GOT3 (cell line): ENCODE measurements at places on chromosomes 3 and 15.

- no peak for DNase-seq
Observed at GRCh38 chr15:70602834-70603560, 160.4 kb downstream of the UACA start.

DNA sequence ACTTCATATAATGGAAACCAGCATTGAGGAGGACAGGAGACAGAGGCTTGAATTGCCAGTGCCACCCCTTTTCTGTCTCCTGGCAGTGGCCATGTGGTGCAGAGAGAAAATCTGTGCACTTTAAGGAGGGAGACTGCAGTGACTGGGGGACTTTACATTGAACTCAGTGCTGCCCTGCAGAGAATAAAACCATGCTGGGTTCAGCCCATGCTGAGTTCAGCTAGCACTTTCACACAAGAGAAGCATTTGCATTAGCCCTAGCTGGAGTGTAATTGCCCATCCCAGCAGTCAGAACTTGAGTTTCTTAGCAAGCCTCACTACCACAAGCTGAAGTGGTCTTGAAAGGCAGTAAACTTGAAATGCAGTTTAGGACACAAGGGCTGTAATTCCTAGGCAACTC, 677.5 kb downstream of the ZPLD1 start:
- DNase-seq, result no peak

GRCh38 chr3:13280811-13281506, 139.2 kb downstream of the NUP210 start:
- DNase-seq, result no peak

- no peak for DNase-seq
Observed at GRCh38 chr15:91484141-91484540, 369.4 kb upstream of the SLCO3A1 start.

- no peak for DNase-seq
Observed at GRCh38 chr3:183018421-183019192, 38.3 kb upstream of the DCUN1D1 start.

DNA sequence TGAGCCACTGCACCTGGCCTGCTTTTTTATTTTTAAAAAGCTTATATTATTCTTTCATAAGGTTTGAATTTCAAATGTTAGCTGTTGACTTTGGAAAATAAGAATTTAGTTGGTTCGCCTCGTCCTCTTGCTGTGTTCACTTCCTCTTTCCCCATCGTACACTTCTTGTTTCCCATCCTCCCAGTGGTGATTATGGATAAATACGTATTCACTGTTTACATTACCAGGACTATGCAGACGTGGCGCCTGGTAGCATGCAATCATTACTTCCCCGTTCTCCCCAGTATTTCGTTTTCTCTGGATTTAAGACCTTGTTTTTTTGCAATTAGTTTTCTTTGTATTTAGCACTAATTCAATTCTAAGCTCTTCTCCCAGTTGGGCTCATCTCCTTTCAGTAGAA, 70.1 kb downstream of the LMLN start:
- DNase-seq, result no peak

DNA sequence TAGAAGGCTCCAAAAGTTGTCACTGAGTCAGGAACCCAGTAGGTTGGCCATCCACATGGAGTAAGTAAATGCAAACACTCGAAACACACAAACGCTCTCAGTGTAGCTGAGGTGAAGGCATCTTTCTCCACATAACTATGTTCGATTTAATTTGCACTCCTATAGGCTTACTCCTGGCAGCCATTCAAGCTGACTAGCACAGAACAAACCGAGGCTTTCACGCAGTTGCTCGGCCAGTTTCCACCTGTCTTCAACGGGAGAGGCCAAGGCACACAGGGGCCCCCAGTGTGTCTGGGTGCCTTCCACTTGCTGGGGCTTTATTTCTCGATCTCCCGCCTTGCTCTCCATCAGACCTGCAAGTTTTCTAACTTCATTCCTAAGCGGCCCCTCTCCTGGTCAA, 18.9 kb downstream of the RGMA start:
- no peak for DNase-seq

DNA sequence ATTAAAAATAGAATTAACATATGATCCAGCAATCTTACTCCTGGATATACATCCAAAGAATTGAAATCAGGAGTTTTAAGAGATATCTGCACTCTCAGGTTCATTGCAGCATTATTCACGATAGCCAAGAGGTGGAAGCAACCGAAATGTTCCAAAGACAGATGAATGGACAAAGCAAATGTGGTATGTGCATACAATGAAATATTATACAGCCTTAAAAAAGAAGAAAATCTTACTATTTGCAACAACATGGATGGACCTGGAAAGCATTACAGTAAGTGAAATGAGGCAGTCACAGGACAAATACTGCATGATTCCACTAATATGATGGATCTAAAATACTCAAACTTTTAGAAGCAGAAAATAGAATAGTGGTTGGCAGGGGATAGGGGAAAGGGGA, 9.3 kb upstream of the TMEM158 start:
- no peak for DNase-seq

DNA sequence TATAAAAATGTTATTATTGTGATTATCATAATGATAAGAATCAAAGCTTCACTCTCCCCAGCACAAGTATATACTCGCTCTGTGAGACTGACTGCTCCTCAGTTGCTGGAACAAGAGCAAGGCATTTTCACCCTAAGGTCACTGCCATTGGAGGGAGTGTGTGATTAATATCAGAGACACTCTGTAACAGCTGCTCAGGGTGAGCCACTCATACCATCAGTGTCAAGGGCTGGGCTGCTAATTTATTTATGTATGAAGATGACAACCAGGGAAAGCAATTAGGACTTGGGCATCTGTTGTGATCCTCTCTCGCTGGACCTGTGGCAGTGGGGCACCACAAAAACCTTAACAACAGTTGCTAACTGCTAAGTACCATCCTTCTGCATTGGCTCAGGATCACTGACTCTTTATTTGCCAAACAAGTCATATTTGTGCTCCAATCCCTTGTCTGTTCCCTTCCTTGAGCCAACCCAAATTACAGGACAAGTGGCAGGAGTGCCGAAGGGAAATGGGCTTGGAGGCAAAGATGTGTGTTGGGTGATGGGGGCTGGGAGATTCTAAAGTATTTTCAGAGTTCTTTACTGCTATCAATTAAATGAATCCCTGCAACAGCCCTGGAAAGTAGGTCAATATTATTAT, 297.5 kb upstream of the STT3B start:
- DNase-seq, result no peak

- DNase-seq, result no peak
Observed at GRCh38 chr15:58952751-58953150, 19.3 kb upstream of the SLTM start.

DNA sequence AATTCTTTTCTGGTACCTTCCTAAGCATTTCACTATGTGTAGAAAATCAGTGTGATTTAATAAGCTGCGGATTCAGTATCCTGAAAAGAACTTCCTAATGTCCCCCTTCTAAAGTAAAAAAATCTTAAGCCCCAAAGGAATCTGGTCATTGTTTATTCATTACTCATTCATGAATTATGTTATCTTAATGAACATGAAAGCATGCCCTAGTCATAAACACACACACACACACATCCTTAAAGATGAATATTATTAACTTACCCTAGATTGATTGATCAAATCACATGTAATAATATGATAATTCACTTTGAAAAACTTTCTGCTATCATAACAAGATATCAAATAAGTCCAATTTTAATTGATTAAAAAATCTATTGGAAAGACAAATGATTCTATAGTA, 96.4 kb upstream of the BFSP2 start:
- no peak for DNase-seq

DNA sequence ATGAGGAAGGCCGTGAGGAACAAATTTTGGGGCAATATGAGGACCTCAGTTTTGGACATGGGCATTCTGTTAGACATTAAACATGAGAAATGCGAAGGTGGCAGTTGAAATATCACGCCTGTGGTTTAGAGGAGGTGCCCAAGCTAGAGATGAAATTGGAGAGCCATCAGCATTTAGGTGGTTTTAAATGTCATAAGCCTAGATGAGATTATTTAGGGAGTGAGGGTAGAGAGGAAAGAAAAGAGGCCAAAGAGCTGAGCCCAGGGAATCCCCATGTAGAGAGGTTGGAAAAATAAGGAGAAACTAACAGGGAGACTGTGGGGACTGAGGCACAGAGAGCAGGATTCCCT, 14.9 kb downstream of the RTP1 start:
- no peak for DNase-seq

DNA sequence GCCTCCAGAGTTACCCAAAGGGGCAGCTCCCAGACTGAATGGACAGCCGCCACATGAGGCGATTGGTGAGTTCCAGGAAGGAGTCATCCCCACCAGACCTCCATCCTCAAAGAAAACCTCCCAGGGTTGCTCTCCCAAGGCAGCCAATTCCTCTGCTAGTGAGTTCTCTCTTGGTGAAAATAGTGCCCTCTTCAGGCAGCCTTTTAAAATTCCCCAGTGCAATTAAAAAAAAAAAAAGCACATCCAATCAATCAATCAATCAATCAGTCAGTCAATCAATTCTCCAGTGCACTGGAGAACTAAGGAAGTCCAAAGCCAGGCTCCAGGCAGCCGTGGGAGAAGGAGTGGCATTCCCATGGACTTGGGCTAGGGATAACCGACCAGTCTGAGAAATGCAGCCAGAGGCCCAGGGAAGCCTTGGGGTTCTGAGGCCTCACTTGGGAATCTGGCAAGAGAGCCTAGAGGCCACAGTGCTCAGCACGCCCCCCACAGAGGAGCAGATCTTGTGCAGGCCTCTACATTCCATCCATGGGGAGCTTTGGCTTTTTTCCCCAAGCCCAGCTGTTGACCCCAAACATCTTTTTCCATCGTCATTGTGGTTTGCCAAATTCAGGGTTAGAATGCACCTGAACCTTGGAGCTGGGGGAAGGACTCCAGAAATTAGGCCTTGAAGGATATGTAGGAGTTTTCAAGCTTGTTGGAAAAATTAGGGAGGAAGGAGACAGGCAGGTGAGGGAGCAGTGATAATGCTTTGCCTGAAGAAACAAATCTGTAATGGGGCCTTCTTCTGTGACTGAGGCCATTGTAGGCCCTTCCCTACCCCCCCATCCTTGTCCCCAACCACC, 4.8 kb downstream of the PAQR5 start:
- no peak for DNase-seq

GRCh38 chr3:194032828-194033435, 103.0 kb upstream of the HES1 start:
- DNase-seq, result no peak

GRCh38 chr3:20051123-20051806, 11.0 kb downstream of the KAT2B start:
- DNase-seq, result no peak

- DNase-seq, result no peak
Observed at GRCh38 chr15:31434588-31435260, 108.1 kb downstream of the KLF13 start.

DNA sequence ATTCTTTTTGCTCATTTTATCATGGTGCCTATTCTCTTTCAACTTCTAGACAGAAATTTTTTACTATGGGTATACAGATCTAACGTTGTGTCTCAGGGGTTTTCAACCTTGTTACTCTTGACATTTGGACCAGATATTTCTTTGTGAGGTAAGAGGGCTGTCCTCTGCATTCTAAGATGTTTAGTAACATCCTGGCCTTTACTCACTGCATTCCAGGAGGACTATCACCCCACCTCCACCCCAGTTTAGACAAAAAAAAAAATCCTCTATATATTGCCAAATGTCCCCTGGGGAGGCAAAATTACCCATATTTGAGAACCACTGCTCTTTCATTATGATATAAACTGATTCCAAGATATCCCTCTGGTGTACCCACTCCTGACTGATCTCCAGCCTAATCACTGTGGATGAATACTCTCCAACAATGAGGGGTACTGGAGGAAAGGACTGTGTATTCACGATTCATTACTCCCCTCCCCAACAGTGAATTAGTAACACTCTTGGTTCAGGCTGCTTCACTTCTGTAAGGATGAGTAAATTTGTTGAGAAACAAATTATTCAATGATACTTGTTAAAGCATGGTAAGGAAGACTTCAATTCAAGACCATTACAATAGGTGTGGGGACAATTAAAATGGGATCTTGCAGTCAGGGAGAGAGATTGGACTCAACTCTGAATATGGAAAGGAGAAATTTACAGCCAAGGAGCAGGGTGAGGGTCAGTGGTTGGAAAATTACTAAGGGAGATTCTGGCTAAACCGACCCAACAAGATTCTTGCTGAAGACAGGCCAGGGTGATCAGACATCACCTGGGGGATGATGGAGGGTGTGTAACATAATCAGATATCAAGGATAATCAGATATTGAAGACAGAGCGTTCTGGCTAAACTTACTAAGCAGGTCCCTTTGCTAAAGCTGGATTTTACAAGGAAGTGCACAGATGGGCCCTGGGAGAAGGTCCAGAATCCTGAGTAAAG, 123.8 kb upstream of the DAZL start:
- DNase-seq, result no peak

GRCh38 chr15:89912145-89912673, 543 bp downstream of the ARPIN start:
- DNase-seq, result no peak

GRCh38 chr15:85646538-85647091, 148.1 kb downstream of the KLHL25 start:
- no peak for DNase-seq

GRCh38 chr15:92523176-92523575, 129.5 kb downstream of the ST8SIA2 start:
- DNase-seq, result no peak

DNA sequence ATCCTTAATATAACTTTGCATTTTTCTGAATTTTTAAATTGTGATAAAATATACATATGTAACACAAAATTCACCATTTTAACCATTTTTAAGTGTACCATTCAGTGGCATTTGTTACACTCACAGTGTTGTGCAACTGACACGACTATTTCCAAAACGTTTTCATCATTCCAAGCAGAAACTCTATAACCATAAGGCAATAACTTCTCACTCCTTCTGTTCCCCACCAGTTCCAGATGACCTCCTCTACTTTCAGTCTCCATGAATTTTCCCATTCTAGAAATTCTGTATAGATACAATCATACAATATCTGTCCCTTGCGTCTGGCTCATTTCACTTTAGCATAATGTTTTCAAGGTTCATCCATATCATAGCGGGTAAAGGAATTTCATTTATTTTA, 223.5 kb upstream of the TTC14 start:
- no peak for DNase-seq

- DNase-seq, result no peak
Observed at GRCh38 chr3:175150812-175151401, 291.8 kb downstream of the NAALADL2 start.

DNA sequence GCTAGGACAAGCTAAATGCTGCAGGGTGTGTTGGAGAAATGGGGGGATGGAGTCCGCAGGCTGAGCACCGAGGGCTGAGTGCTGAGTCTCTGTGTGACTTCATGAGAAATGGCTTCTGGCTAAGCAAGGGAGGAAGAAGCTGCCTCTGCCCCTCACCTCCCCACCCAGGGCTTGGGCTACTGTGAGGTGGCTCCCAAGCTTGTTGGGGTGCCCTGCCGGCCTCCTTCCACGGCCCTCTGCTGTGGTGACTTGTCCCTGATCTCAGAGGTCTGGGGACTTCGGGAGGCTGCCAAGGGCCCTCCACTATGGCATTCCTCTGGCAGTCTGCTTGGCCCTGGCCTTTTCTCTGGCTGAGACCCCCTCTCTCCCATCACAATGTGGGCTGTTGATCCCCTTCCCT, 30.1 kb upstream of the RAD18 start:
- DNase-seq, result no peak
